AG08395 (cell line): ENCODE measurements at places on chromosomes 3 and 15.
A peak's percentile ranks its signal among the peaks of the same experiment; 100 is the strongest.

DNA sequence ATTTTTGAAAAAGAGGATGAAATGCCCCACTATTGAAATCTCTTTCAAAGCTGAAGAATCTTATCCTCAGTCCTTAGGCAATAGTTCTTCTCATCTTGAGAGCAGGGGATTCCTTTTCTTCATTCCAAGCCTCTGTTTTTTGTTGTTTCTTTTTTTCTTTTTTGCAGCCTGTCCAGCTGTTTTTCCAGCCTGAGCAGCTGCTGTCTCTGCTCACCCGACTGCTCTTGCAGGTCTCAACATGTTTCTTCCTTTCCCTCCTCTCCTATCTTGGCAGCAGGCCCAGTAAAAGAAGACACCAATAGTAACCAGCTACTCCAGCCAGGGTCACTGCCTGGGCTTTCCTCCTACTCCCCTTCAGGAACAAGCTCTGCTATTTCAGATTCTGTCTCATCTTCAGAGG lies 23.8 kb downstream of the MEX3B start:
- DNase-seq, result no peak

DNA sequence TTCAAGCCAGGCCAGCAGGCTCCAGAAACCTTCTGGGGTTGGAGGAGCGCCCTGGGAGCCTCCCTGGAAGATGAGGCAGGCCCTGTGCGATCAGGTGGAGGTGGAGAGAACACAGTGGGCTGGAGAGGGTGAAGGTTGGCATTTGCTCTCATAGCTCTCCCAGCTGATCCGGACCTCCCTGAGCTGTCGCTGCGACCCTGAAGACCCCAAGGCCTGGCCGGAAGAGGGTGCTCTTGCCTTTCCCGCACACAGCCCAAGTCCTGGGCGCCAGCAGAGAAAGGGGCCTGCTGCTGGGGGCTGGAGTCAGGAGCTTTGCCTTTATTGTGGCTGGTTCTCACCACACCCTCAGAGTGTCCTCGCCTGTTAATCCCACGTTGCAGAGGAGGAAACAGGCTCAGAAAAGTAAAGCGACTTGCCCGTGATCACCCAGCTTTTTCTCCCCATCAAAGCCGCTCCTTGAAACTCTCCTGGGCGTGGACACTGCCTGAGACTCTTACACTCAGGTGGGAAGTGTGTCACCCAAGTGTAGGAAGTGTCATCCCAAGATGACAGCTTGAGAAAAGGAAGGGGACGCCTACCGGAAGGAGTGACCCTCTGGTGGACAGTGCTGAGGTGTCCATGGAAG lies 8.6 kb upstream of the RPL29 start:
- DNase-seq, result peak; percentile 62

- no peak for DNase-seq
Measured at GRCh38 chr15:38512901-38513300, 51.7 kb downstream of the RASGRP1 start.

DNA sequence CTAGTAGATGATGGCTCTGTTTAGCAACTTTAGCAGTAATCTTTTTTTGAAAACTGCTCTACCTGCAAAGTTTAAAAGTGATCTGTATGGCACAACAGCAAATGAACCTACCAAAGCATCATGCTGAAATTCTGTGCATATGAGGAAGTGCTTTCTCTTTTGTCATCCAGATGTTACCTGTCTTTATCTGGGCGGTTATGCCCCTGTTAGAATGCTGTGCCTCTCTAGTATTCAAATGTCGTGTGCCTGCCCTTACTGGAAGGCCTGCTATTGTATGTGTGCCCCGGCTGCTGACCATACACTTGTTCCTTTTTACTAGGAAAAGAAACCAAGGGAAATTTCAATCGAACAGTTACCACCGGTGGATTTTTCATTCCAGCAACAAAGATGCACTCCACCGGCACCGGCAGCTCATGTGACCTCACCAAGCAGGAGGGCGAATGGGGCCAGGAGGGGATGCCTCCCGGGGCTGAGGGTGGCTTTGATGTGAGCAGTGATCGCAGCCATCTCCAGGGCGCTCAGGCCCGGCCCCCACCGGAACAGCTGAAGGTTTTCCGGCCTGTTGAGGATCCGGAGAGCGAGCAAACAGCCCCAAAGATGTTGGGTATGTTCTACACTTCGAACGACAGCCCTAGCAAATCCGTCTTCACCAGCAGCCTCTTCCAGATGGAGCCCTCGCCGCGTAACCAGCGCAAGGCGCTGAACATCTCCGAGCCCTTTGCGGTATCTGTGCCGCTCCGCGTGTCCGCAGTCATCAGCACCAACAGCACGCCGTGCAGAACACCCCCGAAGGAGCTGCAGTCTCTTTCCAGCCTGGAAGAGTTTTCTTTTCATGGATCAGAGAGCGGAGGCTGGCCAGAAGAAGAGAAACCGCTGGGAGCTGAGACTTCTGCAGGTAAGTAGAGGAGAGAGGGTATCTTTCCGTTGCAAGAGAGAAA lies 61.6 kb downstream of the TMEM39A start:
- DNase-seq, result no peak

DNA sequence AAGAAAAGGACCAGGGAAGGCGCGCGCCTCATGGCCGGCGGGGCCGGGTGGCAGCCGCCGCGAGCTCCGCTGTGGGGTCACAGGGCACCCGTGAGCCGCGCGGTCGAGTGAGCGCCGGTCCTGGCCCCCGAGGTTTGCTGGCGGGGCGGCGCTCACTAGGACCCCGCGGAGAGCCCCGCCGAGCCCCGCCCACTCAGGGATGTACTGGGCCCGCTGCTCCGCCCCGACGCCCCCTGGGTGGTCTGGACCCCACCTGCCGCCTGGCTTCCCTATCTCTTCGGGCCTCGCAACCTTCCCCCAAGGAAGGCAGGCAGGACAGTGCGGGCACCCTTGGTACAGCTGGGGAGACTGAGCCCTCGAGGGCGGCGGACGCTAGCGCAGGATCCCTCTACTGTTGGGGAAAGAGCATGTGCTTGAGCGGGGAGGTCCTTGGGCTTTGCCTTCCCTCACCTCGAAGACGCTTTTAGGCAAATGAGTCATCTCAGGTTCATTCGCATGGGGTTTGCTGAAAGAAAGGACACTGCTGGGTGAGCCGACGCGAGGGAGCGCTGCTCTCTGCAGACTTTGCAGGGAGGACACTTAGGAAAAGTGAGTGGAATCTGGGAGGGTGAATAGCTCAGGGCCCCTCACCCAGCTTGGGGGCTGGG lies at the start of gene CHRNB4:
CHRNB4 (minus strand) TSS at position 109 of the 647 bp plus-strand sequence; CDS start at position 32, 77 bp downstream.
- no peak for DNase-seq

DNA sequence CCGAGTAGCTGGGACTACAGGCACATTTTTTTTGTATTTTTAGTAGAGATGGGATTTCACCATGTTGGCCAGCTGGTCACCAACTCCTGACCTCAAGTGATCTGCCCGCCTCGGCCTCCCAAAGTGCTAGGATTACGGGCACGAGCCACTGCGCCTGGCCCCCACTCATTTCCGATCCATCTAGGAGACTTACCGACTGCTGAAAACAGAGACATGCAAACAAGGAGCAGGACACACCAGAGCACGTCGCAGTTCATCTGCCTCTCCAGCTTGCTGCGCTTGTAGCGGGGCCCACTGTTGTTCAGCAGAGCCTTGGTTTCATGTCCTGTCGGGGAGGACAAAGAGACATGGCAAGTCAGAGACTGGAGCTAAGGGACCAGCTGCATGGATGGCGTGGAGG lies 137.4 kb downstream of the ATP10A start:
- no peak for DNase-seq

DNA sequence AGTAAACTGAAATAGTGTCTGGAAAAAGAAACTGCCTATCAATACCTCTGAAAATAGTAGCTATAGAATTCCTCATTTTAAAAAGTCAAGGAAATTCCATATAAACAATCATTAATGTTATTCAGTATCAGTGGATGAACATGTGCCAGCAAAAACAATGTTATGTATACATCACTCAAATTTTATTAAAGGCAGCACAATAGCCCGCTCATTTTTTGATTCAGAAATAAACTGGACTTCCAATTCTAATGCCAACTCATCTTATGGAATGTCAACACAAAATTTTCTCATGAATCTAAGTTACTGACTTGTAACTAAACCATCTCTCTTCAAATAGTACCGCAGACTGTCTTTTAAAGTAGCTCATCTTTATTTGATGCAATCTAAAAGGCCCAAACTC lies 19.0 kb downstream of the THBS1 start:
- no peak for DNase-seq

DNA sequence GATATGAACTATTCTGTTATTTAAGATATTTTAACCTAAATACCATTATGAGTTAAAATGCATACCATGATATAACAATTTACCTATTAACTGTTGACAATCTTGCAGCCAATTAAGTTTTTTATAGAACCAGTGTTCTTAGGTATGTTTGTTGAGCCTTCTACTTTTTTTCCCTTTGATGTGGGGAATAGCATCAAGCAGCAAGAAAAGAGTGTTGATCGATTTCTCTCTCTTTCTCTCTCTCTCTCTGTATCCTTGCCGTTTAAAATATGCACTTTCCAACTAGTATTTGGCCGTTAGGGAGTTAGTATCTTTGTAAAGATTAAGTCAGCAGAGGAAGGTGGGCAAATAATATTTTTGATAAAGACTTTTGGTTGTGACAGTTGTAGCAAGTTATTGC lies 5.9 kb downstream of the CHD2 start:
- DNase-seq, result no peak

DNA sequence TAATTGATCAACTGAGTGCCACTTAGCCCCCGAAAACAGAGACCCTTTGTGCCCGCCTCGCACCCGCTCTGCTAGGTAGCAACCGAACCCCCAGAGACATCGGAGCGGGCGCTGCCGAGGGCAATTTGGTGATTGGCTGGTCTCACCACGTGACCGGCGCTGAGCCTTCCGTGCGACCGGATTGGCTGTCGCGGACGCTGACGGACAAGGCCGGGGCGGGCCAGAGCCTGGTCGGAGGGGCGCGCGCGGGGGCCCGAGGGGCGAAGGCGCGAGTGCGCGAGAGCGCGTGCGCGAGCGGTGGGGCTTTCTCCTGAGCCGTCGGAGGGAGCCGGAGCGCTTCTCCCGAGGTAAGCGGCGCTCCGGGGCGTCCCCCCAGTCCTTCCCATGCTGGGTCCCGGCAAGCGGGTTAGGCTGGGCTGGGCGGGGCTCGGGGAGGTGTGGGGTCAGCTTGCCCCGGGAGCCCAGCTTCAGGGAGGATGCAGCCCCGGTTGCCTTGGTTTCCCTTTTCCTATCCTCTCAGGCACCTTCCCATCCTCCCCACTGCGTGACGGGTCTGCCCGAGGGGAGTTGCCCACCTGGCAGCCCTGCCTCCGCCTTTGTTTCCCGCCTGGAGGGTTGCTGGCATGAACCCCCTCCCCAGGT lies at the start of gene TMEM108:
TMEM108 (plus strand) TSS at position 303 of the 642 bp plus-strand sequence.
- peak; percentile 62 for DNase-seq

- no peak for DNase-seq
Measured at GRCh38 chr3:16510620-16511319, 2.7 kb downstream of the RFTN1 start.
